ENCODE measurements at places on chromosomes 4 and X.
A peak's percentile ranks its signal among the peaks of the same experiment; 100 is the strongest.

DNA sequence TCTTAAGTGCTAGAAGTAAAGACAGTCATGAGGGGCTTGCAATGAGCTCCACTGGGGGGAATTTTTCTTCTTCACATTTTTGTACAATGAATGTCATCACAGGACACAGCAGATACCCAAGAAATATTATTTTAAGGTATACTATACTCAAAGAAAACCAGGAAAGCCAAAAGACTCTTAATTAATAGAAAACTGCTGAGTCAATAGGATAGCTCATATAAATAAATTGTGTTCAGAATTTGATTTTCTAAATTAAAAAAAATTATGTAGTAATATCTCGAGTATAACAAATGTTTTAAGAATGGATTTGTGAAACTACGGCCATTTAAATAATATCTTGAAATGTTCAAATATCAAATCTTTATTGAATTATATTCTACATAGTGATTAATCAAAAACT is 25.7 kb upstream of the CXCL8 start:
- no peak for DNase-seq

DNA sequence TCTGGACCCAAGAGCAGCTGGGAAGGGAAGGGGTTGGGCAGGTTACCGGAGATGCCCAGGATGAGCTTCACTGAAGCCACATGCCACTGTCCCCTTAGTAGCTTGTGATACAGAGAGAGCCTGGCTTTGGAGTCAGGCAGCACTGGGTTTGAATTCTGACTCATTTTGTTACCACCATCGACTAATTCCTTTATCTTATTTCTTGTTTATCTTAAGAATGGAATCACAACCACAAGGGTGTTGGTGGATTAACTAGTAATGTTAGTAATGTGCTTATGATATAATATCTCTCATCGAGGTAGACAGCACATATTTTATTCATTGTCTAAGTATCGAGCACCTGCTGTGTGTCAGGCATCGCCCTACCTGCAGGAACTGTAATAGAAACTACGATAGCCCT is 17.7 kb upstream of the STX18 start:
- no peak for DNase-seq

GRCh38 chr4:139745111-139745639 is 79.6 kb downstream of the MGST2 start:
- DNase-seq, result no peak

DNA sequence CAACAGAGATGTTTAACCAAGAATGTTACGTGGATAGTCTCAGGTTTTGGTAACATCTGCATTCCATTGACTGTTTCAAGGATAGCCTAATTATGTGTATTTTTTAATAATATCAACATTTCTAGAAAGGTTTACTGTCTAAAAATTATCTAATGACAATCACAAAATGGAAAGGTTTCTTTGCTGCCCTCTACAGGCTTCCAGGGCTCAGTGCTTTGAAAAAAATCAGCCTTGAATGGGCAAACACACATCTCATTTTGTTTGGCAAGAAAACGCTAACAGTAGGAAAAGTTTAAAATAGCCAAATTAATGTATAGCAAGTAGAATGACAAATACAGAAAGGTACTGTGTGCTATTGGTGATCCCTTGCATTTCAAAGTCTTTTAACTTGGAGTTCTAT is 223.4 kb upstream of the PRPS2 start:
- DNase-seq, result no peak

GRCh38 chrX:72273718-72274117 is 3.3 kb downstream of the RPS4X start:
- DNase-seq, result no peak

DNA sequence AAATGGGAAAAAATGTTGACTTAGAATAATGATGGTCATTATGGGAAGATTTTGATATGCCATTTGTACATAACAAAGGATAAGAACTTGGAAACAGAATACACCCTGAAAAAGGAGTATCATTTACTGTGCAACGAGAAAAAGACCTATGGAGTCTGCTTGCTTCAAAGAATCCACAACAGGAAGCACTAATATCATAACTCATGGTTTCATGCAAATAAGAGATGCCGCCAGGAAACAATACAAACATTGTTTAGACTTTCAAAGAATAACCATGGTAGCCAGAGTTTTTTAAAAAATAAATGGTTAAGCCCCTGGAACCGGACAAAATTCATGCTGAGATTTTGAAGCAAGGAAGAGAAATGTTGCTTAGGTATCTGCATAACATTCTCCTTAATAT is 139.9 kb upstream of the ETNPPL start:
- no peak for DNase-seq

DNA sequence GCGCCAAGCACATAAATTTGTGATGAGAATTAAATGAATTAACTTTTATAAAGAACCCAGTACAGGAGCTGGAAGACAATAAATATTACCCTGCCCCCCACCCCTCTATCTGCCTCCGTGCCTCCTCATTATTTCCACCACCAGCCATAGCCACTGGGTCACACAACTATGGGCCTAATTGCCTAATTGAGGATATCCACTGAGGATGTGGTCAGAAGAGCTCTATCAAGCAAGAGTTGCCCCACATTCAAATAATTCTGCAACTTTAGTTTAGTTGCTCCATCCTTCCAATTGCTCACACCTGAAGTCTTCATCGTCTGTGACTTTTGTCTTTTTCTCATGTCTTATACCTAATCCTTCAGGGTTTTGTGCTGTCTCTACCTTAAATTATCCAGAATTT is 9.5 kb upstream of the CXCL8 start:
- no peak for DNase-seq

- DNase-seq, result no peak
These were observed 70.5 kb downstream of the CBLL2 start for GRCh38 chrX:22343192-22343591.

DNA sequence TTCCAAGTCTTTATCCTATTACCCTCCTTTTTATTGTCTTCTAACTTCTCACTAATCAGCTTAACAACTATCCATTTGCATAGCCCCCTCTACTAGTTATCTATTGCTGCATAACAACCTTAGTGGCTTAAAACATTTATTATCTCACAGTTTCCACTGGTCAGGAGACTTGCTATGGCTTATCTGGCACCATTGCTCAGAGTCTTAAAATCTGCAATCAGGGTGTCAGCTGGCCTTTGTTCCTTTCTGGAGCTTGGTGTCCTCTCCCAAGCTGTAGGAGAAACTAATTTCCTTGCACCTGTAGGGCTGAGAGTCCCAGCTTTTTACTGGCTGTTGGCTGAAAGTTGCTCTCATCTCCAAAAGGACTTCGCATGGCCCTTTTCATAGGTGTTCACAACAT is 137.0 kb upstream of the SMIM31 start:
- no peak for DNase-seq

GRCh38 chr4:150181536-150181935 is 103.3 kb downstream of the DCLK2 start:
- no peak for DNase-seq

- DNase-seq, result no peak
These were observed 33.6 kb downstream of the GSPT2 start for GRCh38 chrX:51776851-51777250.

- DNase-seq, result no peak
These were observed 173.9 kb downstream of the PDGFRA start for GRCh38 chr4:54402880-54403480.

DNA sequence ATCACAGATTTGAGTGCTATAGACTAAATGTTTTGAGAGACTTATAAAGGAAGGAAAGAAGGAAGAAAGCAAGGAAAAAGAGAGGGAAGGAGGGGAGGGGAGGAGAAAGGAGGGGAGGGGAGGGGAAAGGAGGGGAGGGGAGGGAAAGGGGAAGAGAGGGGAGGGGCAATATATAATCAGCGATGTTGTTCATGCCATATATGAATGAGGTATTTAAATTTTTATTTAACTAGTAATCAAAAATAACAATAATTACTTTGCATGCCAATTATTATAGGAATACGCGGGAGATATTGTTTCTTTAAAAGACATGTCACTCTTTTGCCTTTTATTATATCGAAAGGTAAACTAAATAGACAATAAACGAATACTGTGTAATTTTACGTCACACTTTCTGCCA is 1029.7 kb downstream of the FAT4 start:
- DNase-seq, result no peak

DNA sequence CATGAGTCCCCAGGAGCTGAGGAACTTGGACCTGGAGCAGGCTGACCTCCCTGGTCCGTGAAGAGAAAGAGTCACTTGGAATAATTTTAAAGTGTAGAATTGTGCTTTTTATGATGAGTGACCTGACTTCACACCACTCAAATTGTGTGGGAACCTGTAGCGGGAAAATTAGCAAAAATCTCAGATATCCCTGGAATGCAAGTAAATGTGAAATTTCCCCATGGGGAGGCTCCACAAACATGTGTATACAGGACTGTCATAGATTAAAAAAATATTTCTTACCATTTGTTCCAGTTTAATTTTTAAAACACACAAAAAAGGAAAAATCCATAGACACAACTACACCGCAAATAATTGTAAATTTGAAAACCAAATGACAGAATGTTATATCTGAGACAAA is 1079.6 kb upstream of the PABPC4L start:
- DNase-seq, result no peak

- DNase-seq, result no peak
These were observed 40.3 kb downstream of the HSPA4L start for GRCh38 chr4:127822430-127822829.

- DNase-seq, result peak; percentile 67
These were observed 6.0 kb downstream of the SLC2A9 start for GRCh38 chr4:10015140-10015753.

DNA sequence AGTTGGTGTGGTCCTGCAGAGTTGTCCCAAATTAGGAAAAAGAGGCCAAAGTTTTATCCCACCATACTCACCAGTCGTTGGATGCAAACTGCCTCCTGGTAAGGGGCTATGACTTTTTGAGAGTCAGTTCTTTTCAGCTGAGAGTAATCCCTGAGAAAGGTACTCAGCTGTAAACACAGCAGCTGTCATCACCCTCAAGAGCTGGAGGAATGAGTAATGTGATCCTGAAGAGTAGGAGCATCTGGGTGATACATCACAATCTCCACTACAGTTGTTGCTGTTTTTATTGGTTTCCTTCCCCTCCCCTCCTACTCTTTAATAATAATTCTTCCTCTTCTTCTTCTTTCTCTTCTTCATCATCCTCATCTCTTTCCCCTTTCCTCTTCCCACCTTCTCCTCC is 5.7 kb downstream of the MAGEE1 start:
- no peak for DNase-seq

- DNase-seq, result peak; percentile 82
These were observed 502 bp downstream of the HNRNPDL start for GRCh38 chr4:82429728-82430192.

DNA sequence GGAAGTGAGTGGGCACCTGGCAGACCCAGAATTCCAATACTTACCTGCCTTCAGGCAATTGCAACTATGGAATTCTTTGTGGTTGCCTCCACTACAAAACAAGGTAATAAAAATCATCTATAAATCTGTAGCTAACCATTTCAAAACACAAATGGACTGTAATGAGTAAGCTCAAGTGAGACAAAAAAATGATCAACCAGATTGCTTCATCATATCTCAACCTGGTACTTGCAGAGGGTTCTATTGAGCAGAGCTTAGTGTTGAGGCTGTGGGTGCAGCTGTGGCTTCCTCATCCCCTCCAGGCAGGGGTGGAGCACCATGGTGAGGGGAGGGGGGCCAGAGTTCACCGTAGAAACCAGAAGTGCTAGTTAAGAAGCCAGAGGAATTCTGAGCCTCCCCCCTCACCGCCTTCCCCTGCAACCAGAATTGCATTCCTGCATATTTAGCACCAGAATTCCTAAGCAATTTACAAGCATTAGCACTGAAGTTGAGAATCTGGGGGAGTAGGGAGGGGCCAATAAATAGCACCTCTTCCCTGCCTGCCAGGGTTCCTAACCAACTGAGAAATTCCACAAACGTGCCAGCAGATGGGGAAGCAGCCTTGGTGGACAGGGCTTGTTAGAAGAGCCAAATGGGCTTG is 11.5 kb downstream of the CTAG1A start:
- no peak for DNase-seq

- DNase-seq, result no peak
These were observed 92.5 kb downstream of the GASK1B start for GRCh38 chr4:158080354-158080753.

GRCh38 chr4:144090744-144091143 is 49.8 kb downstream of the GYPA start:
- no peak for DNase-seq

Measured in activated naive CD4-positive, alpha-beta T cell treated with anti-CD3 and anti-CD28 coated beads, Interleukin-2, amount 10 ng/mL, durations not matched to agents 7 days and 5 days (primary cell).